Fibroblast of skin of right biceps (primary cell): ENCODE measurements at places on chromosomes 4 and X.

GRCh38 chr4:150078579-150079080 is 385 bp downstream of the DCLK2 start:
- DNase-seq = peak; percentile 57

DNA sequence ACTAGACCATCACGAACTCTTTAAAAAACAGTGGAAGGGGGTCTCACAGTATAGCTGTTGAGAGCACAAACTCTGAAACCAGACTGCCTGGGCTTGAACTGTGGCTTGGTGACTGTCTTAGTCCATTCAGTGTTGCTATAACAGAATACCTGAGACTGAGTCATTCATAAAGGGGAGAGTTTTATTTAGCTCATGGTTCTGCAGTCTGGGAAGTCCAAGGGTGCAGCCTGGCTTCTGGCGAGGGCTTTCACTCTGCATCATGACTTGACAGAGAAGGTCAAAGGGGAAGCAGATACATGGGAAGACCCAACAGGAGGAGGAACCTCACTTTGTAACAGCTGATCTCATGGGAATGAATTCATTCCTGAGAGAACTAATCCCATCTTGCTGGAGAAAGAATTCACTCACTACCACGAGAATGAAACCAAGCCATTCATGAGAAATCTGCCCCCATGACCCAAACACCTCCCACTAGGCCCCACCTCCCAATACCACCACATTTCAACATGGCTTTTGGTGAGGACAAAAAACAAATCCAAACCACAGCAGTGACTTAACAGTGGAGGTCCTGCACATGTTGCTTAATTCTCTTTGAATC is 116.7 kb upstream of the STOX2 start:
- DNase-seq = no peak

GRCh38 chr4:2510351-2511259 is 25.8 kb upstream of the FAM193A start:
- DNase-seq = no peak

DNA sequence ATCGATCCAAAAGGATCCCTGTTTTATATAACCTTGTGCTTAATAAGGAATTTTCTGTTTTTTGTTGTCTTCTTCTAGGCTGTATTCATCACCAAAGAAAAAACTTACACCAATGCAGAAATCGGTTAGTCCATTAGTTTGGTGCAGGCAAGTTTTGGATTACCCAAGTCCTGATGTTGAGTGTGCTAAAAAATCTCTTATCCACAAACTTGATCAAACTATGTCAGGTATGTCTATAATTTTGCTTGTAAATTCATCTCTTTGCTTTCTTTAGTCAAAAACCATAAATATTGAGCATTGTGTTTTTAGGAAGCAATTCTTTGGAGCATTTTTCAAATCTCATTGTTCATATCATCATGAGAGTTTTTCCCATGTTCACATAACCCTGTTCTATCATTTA is 28.4 kb downstream of the SLAIN2 start:
- DNase-seq = no peak

GRCh38 chr4:60992037-60992436 is 208.1 kb upstream of the ADGRL3 start:
- DNase-seq = no peak

DNA sequence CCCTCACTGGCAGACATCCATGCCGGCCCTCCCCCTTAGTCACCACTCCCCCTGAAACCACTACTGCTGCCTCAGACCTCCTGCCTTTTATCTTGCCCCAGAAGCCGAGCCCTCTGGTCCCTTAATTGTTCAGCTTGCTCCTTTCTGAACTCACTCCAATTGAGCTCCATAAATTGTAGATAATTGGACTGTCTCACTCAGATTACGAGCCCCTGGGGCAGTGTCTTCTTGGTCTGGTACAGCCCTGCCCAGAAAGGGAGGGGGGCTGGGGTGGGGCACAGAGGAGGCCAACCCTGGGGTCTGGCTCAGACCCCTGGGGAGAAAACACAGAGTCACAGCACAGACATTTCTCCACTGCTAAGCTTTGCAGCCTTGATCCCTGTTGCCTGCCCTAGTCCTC is 39.4 kb downstream of the NALF2 start:
- no peak for DNase-seq

DNA sequence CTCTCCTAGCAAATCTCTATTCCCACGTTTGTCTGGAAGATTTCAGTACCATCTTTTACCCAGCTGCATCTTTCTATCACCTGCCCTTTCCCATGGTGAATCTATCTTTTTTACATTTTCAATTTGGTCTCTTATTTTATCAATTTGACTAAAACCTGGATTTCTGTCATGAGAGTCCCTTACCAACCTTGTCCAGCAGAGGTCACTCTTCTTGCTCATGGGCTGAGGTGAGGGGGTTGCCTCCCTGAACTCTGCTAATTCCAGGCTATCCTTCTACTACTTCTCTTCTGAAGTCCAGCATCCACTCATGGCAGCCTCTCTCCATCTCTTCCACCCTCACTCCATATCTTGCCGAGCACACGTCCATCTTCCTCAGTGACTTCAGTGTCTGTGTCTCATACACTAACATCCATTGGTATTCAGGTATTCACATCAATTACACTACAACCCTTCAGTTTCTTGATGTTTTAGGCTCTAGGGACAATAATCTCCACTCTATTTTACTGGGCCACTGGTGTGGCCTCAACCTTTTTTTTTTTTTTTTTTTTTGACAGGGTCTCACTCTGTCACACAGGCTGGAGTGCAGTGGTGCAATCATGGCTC is 17.8 kb upstream of the ZNF827 start:
- DNase-seq = peak; percentile 37

DNA sequence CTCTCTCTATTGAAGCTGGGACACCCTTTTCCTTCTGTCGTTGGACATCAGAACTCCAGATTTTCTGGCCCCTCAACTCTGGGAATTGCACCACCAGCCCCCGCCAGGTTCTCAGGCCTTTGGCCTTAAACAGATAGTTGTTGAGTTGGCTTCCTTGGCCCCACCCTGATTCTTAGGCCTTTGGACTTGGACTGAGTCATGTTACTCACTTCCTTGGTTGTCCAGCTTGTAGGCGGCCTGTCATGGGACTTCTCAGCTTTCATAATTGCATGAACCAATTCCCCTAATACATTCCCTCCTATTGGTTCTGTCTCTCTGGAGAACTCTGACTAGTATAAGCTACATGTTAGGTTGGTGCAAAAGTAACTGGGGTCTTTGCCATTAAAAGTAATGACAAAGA is 195.7 kb downstream of the GPAT3 start:
- no peak for DNase-seq

- DNase-seq = peak; percentile 85
Observed at GRCh38 chr4:99209671-99210070, 9.4 kb downstream of the ADH6 start.

GRCh38 chr4:37531151-37531550 is 155.0 kb downstream of the RELL1 start:
- DNase-seq = no peak

DNA sequence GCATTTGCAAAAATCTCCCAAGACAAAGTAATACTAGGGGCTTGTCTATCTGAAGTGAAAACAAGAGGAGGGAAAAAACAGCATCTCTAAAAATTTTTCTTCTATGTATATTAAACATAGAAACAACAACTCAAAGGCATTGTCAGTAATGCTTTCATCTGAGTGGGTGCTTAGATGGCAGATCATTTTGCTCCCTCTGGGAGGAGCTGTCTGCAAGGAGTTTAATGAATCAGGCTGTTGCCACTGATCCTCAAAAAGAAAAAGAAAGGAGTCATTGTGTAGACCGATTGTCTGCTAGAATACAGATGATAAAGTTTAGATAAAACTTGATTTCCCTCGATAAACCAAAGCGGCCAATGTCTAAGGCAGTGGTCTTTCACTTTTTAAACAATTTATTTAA is 49.7 kb upstream of the KLHL8 start:
- DNase-seq = peak; percentile 33

DNA sequence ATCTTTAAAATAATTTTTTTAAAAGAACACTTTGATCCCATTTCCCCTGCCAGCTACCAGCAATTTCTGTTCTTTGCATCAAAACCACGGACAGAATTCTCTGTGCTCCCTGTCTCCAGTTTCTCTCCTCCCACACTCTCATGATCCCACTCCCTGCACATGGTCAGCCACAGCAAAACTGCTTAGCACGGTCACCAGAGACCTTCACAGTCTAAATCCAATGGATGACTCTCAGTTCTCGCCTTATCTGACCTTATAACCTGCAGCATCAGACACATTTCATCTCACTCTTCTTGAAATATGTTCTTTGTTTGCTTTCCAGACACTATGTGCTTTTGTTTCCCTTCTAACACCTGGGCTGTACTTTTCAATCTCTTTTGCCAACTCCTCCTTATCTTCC is 131.5 kb downstream of the NR3C2 start:
- no peak for DNase-seq

DNA sequence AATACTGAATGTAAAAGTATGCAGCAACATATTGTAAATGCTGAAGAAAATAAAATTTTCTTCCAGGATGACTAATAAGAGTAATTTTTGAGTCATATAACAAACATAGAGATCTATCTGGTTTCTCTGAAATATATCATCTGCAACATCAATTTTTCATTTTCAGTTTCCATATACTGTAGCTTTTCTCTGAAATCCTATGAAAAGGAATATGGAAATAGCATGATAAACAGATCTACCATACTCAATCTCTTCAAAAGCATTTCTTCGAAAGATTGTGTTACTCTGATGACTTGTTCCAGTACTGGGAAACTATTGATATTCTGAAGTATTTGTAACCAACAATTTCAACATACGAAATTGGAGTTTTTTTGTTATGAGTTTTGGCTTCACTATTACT is 1156.7 kb downstream of the FAM133A start:
- DNase-seq = no peak

GRCh38 chr4:54542540-54543041 is 115.2 kb upstream of the KIT start:
- DNase-seq = no peak

GRCh38 chr4:41532882-41533281 is 5.1 kb upstream of the LIMCH1 start:
- DNase-seq = peak; percentile 18

- peak; percentile 58 for DNase-seq
Observed at GRCh38 chr4:112938461-112939058, 110.9 kb upstream of the ANK2 start.

DNA sequence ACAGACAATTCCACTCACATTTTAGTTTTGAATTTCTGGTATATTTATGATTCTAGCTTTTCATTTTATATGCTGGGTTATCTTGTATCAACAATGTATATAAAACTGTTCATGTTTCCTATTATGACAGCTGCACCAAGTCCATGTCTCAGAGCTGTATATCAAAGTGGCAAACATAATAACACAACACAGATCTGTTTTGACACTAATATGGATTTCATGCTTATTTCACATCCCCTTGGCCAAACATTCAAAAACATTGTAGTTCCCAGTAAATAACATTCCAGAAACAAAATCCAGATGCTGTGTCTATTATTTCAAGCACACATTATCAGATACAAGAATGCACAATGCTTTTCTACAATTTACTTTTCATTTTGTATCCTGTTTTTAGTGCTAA is 380.6 kb upstream of the MAGEB2 start:
- no peak for DNase-seq

DNA sequence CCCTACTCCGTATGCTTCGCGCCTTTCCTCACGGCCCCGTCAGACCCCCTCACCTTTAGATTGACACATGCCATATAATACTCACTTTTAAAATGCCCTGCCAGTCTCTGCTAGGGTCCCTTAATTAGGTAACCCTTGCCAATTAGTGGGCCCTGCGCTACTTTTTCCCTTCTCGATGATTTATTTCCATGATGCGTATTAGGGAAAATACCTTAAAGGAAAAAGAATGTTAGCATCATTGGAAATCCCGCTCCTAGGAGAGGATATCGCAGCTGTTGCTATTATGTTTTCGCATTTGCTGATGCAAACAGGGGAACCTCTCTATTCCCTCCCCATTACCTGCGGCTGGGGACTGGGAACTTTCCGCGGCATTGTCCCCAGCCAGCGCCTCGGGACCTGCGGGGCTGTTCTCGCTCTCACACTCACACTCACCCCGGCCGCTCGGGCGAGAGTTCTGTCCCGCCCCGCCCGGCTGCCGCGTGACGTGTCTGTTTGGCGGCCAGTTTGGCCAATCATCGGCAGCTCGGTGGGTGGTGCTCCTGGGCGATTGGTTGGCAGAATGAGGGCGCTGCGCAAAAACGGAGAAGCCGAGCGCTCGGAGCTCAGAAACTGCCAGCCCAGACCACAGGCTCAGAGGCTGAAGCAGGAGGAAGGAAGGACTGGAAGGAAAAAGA is at the start of gene PCDH10:
Gene PCDH10 (plus strand): TSS at position 605 of the 674 bp plus-strand sequence. CDS start 847 bp downstream, outside the sequence.
- peak; percentile 95 for DNase-seq
